ENCODE measurements at places on chromosomes 16 and 17. TPM values are rescaled to one million over a fixed set of nuclear protein-coding genes. Genes with fewer than 3 reads are reported as not detected.

The MYH1 gene
- total RNA-seq: not detected

The CHST5 gene
- total RNA-seq: 0.41 TPM

The CCL4L2 gene
- total RNA-seq: 2.4 TPM

The TMEM204 gene
- 3.7 TPM for total RNA-seq

The RASL10B gene
- 6.9 TPM for total RNA-seq

The TPSD1 gene
- total RNA-seq: not detected

The TPSG1 gene
- not detected for total RNA-seq

The SLFN13 gene
- total RNA-seq: under 0.01 TPM

The CRYM gene
- total RNA-seq: 87.2 TPM

The CCL8 gene
- total RNA-seq: not detected

The MYH2 gene
- total RNA-seq: not detected

The PKMYT1 gene
- total RNA-seq: 1.2 TPM

The RAB11FIP4 gene
- total RNA-seq: 48.1 TPM

The MAF gene
- total RNA-seq: 15.9 TPM

The RBBP6 gene
- total RNA-seq: 35.5 TPM

The DNAI2 gene
- not detected for total RNA-seq

The MT1G gene
- total RNA-seq: not detected

The SLC38A8 gene
- not detected for total RNA-seq

The TTLL6 gene
- total RNA-seq: not detected

Data from frontal cortex (tissue), 4 donors.